ENCODE measurements at places on chromosomes 6 and 20.

- no peak overlapping the region for H3K27ac ChIP-seq
- H3K4me1 ChIP-seq, result no peaks in the 10 kb centered on the region
- H3K27me3 ChIP-seq, result no peaks in the 10 kb centered on the region
- peaks cover 2% of the 10 kb centered on the region for H3K36me3 ChIP-seq
These were observed 26.7 kb downstream of the RNASET2 start for GRCh38 chr6:166929542-166930189.

DNA sequence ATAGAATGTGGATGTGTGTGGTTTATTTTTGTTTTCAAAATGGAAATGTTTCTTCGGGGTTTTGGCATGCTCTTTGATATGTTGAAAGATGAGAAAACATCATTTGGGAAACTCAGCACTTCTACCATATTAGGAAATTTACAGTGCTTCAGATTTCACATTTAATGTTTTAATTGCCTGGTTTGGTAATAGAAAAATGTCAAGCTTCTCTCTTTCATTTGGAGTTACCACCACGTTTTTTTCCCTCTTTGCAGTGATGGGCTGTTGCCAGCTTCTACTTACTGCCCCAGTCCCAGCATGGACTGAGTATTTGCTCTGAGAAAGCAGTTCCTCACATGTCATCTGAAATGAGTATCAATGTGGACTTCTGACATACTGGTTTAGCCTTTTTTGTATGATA, 267.7 kb downstream of the PRL start:
- peak overlapping the region; percentile 30 for H3K27ac ChIP-seq
- no peak overlapping the region for H3K4me3 ChIP-seq
- no peak for DNase-seq
- H3K4me1 ChIP-seq, result peaks cover 22% of the 10 kb centered on the region
- H3K36me3 ChIP-seq, result no peaks in the 10 kb centered on the region

GRCh38 chr6:132131758-132132157, 180.6 kb upstream of the CCN2 start:
- no peaks in the 10 kb centered on the region for H3K36me3 ChIP-seq
- no peaks in the 10 kb centered on the region for H3K27me3 ChIP-seq
- no peak for DNase-seq
- H3K27ac ChIP-seq, result peak overlapping the region; percentile 95
- H3K4me1 ChIP-seq, result peaks cover 52% of the 10 kb centered on the region

GRCh38 chr6:69866770-69867638, 648 bp downstream of the COL19A1 start:
- no peaks in the 10 kb centered on the region for H3K36me3 ChIP-seq
- H3K4me1 ChIP-seq, result peaks cover 48% of the 10 kb centered on the region
- peak overlapping the region; percentile 73 for H3K4me3 ChIP-seq
- no peak for DNase-seq

DNA sequence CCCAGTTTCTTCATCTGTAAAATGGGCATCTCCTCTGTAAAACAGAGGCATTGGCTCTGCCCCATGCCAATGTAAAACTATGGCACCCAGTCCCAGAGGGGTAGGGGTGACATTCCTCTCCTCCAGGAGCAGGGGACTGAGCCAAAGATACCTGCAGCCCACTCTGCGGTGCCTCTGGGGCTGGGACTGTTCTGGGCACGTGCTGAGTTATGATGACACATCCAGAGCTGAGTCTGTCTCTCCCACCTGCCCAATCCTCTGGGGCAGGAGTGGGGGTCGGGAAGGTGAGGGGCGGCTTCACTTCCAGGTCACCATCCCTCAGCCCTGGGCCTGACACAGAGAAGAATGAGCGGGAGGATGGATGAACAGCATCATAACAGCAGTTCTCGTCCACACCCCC, 29.9 kb downstream of the AAR2 start:
- no peaks in the 10 kb centered on the region for H3K27me3 ChIP-seq
- H3K36me3 ChIP-seq, result no peaks in the 10 kb centered on the region
- no peak overlapping the region for H3K27ac ChIP-seq
- H3K4me3 ChIP-seq, result no peak overlapping the region
- H3K4me1 ChIP-seq, result peaks cover 4% of the 10 kb centered on the region
- no peak for DNase-seq

DNA sequence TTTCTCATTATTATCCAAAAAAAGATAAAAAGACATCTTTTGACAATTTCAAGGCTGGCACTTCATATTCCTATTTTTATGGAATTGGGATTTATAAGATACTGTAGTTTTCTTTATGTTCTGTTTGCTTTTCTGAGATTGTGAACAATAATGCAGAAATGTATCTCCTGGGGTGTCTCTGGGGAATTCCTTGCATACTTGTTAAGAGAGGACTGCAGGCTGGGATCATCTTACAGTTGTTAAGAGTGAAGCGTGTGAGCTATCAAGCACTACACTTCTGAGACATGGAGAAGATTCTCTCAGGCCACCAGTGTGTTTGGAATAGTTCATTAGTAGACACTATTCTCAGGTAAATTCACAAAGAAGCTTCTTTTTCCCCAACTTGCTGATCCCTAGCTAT, 963.3 kb upstream of the GJE1 start:
- no peaks in the 10 kb centered on the region for H3K36me3 ChIP-seq
- DNase-seq, result no peak
- peaks cover 7% of the 10 kb centered on the region for H3K4me1 ChIP-seq
- no peak overlapping the region for H3K4me3 ChIP-seq
- H3K27me3 ChIP-seq, result no peaks in the 10 kb centered on the region

- no peak for DNase-seq
- H3K4me3 ChIP-seq, result no peak overlapping the region
- H3K4me1 ChIP-seq, result no peaks in the 10 kb centered on the region
These were observed 99.1 kb upstream of the IRAK1BP1 start for GRCh38 chr6:78768271-78768670.

- H3K4me1 ChIP-seq, result peaks cover 27% of the 10 kb centered on the region
- no peak overlapping the region for H3K27ac ChIP-seq
- no peaks in the 10 kb centered on the region for H3K27me3 ChIP-seq
- no peak overlapping the region for H3K4me3 ChIP-seq
- DNase-seq, result no peak
- H3K36me3 ChIP-seq, result peaks cover 3% of the 10 kb centered on the region
These were observed 57.7 kb downstream of the SNX5 start for GRCh38 chr20:17910828-17911294.

GRCh38 chr6:35195120-35195780, 18.5 kb upstream of the SCUBE3 start:
- H3K36me3 ChIP-seq, result peaks cover 5% of the 10 kb centered on the region
- H3K27me3 ChIP-seq, result no peaks in the 10 kb centered on the region
- H3K4me1 ChIP-seq, result peaks cover 7% of the 10 kb centered on the region
- DNase-seq, result no peak

DNA sequence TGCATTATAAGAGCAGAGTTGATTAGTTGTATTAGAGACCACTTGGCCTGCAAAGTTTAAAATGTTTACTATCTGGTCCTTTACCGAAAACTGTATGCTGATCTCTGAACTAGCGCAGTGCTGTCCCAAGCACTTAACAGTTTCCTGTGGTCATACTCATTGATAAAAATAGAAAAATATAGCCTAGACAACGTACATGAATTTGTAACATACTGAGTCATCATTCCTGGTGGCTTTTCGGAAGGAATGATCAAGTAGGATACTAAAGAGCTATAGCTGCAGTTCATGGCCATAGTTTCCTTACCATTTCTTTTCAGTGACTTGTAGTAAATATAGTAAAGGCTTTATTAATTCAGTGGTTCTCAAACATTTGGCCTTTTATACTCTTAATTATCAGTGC, 18.4 kb downstream of the TTK start:
- no peak overlapping the region for H3K4me3 ChIP-seq
- H3K27ac ChIP-seq, result peak overlapping the region; percentile 73
- peaks cover 10% of the 10 kb centered on the region for H3K4me1 ChIP-seq
- no peaks in the 10 kb centered on the region for H3K27me3 ChIP-seq

DNA sequence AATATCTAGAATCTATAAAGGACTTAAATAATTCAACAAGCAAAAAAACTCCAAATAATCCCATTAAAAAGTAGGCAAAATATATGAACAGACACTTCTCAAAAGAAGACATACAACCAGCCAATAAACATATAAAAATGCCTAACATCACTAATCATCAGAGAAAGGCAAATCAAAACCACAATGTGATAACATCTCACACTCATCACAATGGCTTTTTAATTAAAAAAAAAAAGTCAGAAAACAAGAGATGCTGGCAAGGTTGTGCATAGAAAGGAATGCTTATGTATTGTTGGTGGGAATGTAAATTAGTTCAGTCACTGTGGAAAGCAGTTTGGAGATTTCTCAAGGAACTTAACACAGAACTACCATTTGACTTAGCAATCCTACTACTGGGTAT, 979.6 kb upstream of the MAP3K7 start:
- H3K4me1 ChIP-seq, result peaks cover 18% of the 10 kb centered on the region
- H3K27me3 ChIP-seq, result no peaks in the 10 kb centered on the region
- H3K4me3 ChIP-seq, result no peak overlapping the region
- peaks cover 11% of the 10 kb centered on the region for H3K36me3 ChIP-seq
- H3K27ac ChIP-seq, result no peak overlapping the region

DNA sequence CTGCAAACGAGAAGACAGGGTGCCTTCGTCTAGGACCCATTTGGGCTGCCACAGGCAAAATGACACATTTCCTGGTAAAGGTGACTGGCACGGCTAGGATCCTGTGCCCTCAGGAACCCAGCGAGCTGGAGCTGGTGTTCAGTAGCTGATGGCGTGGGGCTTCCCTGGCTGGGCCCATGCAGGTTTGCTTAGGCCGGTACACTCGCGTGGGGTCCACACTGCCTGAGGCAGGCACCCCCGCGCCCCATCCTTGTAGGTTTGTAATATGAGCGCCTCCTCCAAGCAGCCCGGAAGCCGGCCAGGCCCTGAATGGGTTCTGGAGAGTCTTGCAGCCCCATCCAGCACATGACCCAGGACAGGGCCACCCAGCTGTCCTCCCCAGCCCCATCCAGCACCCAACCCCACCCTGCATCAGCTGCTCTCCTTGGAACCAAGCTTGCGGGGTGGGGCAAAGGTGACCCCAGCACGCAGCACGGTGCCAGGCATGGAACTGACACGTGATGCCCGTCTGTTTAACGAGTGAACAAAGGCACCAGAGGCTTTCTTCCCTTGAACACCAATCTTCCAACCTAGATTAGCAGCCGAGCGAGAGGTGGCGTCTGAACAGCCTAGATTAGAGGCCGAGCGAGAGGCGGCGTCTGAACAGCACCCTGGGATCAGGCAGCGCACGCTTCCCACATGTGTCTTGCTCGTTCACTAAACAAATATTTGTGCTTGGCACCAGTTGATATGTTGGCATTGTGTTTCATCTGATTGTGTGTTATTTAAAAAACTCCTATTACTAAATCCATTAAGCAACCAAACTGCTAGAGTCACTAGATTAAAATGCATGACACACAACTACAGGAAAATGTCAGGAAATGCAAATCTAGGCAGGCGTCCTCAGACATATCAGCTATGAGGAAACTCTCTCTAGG, 112.1 kb downstream of the DLL1 start:
- no peaks in the 10 kb centered on the region for H3K36me3 ChIP-seq
- peaks cover 24% of the 10 kb centered on the region for H3K27me3 ChIP-seq
- no peak overlapping the region for H3K4me3 ChIP-seq

DNA sequence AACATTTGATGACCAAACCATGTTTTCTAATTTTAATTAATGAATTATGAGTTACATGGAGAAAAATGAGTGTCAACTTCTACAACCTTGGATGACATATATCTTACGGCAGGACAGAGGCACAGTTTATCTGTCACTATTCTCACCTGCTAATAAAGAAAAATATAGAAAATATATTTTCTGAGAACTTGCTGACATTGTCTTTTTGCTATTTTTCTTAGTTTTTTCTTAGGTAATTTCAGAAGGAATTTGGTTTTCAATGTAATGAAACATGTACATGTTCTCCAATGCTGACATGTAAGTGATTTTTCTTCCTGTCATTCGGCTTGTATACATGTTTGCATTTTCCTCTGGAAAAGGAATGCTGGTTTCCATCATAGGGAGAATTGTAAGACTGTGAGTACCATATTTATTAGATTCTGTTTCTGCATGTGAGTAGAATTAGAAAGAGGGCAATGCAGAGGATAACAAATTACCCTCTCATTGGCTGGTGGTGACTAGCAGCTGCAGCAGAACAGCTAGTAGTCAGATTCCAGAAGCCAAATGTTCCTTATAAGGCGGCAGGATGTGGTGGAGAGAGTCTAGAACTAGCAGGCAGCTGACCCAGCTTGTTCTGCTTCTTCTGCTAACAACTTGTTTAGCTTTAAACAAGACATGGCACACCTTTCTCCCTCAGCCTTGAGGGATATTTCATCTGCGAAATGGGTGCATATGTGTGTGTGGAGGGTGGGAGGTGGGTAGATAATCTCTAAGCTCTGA, 132.8 kb upstream of the SPACA1 start:
- H3K27me3 ChIP-seq, result peaks cover 44% of the 10 kb centered on the region
- no peak for DNase-seq
- peaks cover 6% of the 10 kb centered on the region for H3K4me1 ChIP-seq
- H3K4me3 ChIP-seq, result no peak overlapping the region

- peaks cover 23% of the 10 kb centered on the region for H3K4me1 ChIP-seq
- no peak overlapping the region for H3K4me3 ChIP-seq
- H3K27me3 ChIP-seq, result no peaks in the 10 kb centered on the region
- peaks cover 4% of the 10 kb centered on the region for H3K36me3 ChIP-seq
- no peak overlapping the region for H3K27ac ChIP-seq
- DNase-seq, result no peak
These were observed 3.3 kb downstream of the MKKS start for GRCh38 chr20:10430704-10431103.

DNA sequence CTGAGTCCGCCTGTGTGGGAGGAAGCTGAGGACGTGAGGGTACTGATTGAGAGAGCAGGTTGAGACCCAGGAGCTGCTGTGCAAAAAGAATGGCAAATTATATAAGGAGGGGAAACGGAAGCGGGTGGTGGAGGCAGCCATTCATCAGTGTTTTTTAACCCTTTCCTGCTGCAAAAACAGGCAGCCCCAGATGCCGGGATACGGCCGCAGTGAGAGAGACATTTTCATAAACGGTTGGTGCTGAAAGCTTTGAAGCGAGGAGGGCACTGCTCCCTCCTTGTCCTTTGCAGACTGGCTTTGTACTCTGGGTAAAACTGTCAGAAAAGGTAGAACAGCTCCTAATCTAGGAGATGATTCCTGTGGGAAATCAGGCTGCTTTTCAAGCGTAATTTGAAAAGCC, 56.4 kb downstream of the TTI1 start:
- peaks cover 3% of the 10 kb centered on the region for H3K4me1 ChIP-seq
- peaks cover 6% of the 10 kb centered on the region for H3K27me3 ChIP-seq
- H3K27ac ChIP-seq, result no peak overlapping the region
- peaks cover 5% of the 10 kb centered on the region for H3K36me3 ChIP-seq
- no peak for DNase-seq

DNA sequence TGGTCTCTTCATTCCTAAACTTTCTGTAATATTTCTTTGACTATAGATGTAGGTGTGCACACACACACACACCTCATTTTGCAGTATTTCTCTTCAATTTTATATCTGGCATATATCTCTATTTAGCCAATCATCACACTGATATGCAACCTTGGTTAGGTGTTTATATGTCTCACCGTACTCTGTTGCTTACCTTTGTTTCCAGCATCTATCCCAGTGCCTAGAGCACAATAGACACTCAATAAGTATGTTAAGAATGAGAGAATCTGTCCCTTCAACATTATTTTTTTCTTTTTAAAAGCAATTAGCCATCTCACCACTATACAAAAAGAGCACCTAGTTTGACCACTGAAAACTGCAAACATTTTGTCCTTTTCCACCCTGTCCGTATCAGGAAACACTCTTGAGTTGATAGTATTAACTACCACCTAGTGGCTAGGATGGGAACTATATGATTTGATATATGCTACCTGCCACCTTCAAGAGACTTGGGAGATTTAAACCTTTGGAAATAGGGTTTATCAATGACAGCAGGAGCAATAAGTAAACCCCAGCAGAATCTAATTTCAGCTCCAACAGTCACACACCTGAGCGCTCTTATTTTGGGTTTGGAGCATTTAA, 48.7 kb upstream of the RSPO3 start:
- H3K27ac ChIP-seq, result no peak overlapping the region
- H3K36me3 ChIP-seq, result no peaks in the 10 kb centered on the region
- H3K27me3 ChIP-seq, result peaks cover 3% of the 10 kb centered on the region
